Activated CD8-positive, alpha-beta memory T cell treated with anti-CD3 and anti-CD28 coated beads for 48 hours (primary cell): ENCODE measurements at places on chromosomes 5 and 9.

DNA sequence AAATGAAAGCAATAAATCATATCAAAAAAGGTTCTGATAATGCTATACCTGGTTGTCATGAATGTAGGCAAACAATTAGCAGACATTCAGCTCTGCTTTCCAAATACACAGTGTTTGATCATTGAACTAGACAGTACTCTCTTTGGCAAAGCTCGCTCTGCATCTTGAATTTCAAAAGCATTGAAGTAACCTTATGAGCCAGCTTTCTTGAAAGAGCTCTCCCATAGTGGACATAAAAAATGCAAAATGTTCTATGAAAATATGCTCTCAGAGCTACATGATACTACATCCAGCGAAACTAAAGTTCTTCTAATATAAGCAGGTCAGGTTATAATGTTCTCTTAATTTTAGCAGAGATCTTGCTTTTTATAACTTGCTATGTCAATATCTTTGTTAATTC is 533.4 kb downstream of the CSNK1G3 start:
- DNase-seq: no peak

DNA sequence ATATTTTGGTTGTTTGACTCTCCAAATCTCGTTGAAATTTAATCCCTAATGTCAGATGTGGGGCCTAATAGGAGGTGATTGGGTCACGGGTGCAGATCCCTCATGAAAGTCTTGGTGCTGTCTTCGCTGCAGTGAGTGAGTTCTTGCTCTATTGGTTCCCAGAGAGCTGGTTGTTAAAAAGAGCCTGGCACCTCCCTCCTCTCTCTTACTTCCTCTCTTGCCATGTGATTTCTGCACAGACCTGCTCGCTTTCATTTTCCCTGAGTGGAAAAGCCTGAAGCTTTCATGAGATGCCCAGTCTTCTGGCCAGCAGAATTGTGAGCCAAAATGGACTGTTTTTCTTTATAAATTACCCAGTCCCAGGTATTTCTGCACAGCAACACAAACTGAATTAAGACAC is 221.6 kb downstream of the MAT2B start:
- no peak for DNase-seq

GRCh38 chr5:175335691-175336090 is 108.3 kb downstream of the DRD1 start:
- no peak for DNase-seq

GRCh38 chr5:164763206-164763605 is 1257.8 kb downstream of the MAT2B start:
- DNase-seq: no peak

DNA sequence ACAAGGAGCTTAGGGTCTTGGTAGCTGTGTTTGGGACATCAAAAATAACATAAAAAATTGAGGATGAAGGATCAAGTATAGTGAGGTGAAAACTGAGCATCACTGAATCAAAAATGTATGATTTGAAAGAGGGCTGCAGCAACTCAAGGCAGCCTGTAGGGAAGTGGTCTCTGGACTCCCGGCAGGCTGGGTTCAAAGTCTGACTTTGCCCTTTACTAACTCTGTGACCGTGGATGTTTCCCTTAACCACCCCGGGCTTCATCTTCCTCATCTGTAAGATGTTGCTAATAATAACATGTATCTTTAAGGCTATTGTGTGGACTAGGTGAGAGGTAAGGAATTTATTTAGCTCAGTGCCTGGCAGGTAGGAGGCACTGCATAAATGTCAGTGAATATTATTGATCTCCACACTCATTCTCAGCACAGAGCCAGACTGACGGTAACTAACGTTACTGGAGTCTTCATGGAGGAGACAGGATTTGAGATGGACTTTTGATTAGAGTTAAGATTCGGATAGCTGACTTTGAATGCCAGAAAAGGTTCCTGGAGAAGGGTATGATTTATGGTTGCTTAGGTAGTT is 367.3 kb downstream of the NDUFS4 start:
- DNase-seq: no peak
